Stimulated activated CD4-positive, alpha-beta T cell treated with anti-CD3 and anti-CD28 coated beads, TNF-alpha, amount 100 ng/mL, for 48 hours (primary cell): ENCODE measurements at places on chromosomes 16 and 17.

DNA sequence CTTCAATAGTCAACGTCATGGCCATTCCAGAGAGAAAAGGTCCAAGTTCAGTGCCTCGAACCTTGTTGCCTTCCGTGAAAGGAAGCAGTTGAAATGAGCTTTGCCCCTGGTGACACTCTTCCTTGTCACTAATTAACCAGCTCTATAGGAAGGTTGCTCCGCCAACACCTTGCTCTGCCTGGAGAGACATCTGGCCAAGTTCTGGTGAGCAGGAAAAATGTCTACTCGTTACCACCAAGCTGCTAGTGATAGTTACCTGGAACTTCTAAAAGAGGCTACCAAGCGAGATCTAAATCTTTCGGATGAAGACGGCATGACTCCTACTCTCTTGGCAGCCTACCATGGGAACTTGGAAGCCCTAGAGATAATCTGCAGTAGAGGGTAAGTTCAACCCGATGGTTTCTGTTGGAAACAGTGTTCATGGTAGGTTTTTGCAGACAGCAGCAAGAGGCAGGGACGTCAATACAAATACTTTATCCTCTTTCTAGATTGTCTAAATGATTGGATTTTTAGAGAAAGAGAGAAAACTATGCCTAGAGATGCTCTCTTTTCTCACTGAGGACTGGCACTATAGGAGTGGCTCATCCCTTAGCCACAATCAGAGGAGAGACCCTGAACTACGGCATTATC lies at the start of gene ANKS4B:
ANKS4B (plus strand) TSS at position 179 of the 630 bp plus-strand sequence; CDS start at position 218, 39 bp downstream.
- no peak for DNase-seq

DNA sequence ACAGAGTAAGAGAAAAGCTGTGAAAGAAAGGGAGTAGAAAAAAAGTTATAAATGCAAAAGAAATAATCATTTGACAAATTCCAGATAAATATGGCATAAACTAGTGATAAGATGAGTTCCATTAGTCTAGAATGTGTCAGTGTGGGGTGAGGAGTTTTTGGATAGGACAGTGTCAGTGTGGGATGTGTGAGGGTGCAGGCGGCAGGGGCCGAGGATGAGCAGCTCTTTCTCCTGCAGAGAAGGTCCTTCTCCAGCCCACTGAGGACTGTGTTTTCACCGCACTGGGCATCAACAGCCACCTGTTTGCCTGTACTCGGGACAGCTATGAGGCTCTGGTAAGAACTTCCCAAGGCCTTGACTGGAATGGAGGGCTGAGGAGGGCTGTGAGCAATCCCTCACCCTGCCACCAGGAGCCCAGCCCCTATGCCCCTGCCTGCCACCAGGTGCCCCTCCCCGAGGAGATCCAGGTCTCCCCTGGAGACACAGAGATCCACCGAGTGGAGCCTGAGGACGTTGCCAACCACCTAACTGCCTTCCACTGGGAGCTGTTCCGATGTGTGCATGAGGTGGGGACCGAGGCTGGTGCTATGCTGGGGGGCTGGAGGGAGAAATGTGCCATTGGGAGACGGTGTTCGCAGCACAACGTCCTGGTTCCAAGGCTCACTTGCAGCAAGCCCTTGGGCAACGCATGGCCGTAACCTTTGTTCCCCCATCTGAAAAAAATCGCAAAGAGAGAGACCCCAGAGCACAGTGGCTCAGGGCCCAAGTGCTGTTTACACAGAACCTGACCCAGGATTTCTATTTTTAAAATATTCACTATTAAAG lies 13.1 kb downstream of the RAPGEFL1 start:
- no peak for DNase-seq

GRCh38 chr16:30775131-30775391 lies 11.9 kb downstream of the ZNF629 start:
- no peak for DNase-seq

- no peak for DNase-seq
Observed at GRCh38 chr16:88061346-88062110, 110.3 kb downstream of the BANP start.
